Endothelial cell (in vitro differentiated cells): ENCODE measurements at places on chromosomes 5 and 9.

DNA sequence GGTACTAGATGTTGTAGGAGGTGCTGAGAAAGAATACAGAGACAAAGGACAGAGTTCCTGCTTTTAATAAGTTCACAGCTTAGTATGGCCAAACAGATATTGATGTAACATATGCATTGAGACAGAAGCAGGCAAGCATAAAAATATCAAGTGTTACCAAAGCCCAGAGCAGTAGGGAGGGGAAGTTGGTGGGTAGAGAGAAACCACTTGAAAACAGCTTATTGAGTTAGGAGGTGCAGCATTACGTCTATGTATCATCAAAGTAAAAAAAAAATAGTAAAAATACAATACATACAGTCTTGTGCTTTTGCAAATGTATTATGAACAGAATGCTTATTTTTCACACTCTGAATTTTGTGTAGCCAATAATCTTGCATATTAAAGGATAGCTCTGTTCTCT, 441.8 kb upstream of the SGCD start:
- H3K4me1 ChIP-seq: no peaks in the 10 kb centered on the region
- H3K27ac ChIP-seq: no peak overlapping the region
- no peak overlapping the region for H3K4me3 ChIP-seq
- no peaks in the 10 kb centered on the region for H3K27me3 ChIP-seq

- H3K27me3 ChIP-seq: peaks cover 1% of the 10 kb centered on the region
- DNase-seq: no peak
- H3K27ac ChIP-seq: no peak overlapping the region
- H3K4me1 ChIP-seq: no peaks in the 10 kb centered on the region
- H3K4me3 ChIP-seq: no peak overlapping the region
- H3K36me3 ChIP-seq: no peaks in the 10 kb centered on the region
These were observed 371.3 kb downstream of the DMRT2 start for GRCh38 chr9:1421436-1421835.

GRCh38 chr5:135218790-135219568, 180.1 kb downstream of the MACROH2A1 start:
- no peak for DNase-seq
- H3K27ac ChIP-seq: no peak overlapping the region
- peaks cover 3% of the 10 kb centered on the region for H3K36me3 ChIP-seq
- peaks cover 16% of the 10 kb centered on the region for H3K4me1 ChIP-seq
- no peak overlapping the region for H3K4me3 ChIP-seq

GRCh38 chr5:65475895-65476294, 5.8 kb downstream of the ADAMTS6 start:
- H3K36me3 ChIP-seq: no peaks in the 10 kb centered on the region
- H3K27me3 ChIP-seq: no peaks in the 10 kb centered on the region
- H3K27ac ChIP-seq: no peak overlapping the region
- no peaks in the 10 kb centered on the region for H3K4me1 ChIP-seq
- H3K4me3 ChIP-seq: no peak overlapping the region

DNA sequence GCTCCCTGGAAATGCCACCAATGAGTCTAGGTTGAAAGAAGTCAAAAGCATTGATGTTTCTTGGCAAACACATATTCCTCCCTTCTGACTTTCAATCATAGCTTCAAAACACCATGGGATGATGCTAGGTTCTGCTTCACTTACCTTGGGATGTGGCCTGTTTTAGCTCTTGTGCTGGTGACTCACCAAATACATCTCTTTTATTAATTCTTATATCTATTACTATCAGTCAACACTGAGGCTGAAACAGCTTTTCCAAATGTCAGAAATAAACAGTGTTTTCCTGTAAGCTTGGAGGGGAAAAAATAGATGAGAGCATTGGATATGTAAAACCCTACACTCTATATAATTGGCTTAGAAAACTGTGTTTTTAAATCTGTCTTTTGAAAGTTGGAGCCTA, 245.4 kb upstream of the NREP start:
- no peak overlapping the region for H3K4me3 ChIP-seq
- H3K36me3 ChIP-seq: no peaks in the 10 kb centered on the region
- no peak overlapping the region for H3K27ac ChIP-seq
- no peaks in the 10 kb centered on the region for H3K27me3 ChIP-seq
- DNase-seq: no peak

DNA sequence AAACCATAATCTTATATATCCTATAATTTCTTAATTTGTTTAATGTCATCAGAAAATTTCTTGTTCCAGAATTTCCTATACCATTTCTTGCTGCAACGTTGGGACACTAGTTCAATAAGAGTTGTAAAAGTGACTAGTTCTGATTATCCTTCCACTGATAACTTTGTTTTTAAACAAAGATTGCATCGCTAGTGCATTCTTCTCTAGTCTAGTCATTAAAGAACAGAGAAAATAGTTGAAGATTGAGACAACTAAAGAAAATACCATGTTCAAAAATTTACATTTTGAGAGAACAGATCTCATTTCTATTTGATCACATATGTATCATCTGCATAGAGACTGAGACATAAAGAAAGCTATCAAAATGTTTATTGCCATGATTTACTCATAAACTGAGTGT, 1888.2 kb downstream of the EFNA5 start:
- no peaks in the 10 kb centered on the region for H3K27me3 ChIP-seq
- H3K4me3 ChIP-seq: no peak overlapping the region
- no peaks in the 10 kb centered on the region for H3K4me1 ChIP-seq
- H3K27ac ChIP-seq: no peak overlapping the region

GRCh38 chr5:180823346-180823745, 20.7 kb upstream of the MGAT1 start:
- no peak for DNase-seq
- no peak overlapping the region for H3K4me3 ChIP-seq
- H3K36me3 ChIP-seq: peaks cover 3% of the 10 kb centered on the region
- H3K4me1 ChIP-seq: peaks cover 11% of the 10 kb centered on the region

GRCh38 chr5:175001876-175002645, 277.7 kb downstream of the MSX2 start:
- DNase-seq: no peak
- no peaks in the 10 kb centered on the region for H3K36me3 ChIP-seq
- peaks cover 8% of the 10 kb centered on the region for H3K4me1 ChIP-seq
- no peak overlapping the region for H3K27ac ChIP-seq

GRCh38 chr5:161481922-161482321, 64.6 kb downstream of the GABRB2 start:
- no peak overlapping the region for H3K27ac ChIP-seq
- H3K27me3 ChIP-seq: no peaks in the 10 kb centered on the region
- no peak overlapping the region for H3K4me3 ChIP-seq
- DNase-seq: no peak
- no peaks in the 10 kb centered on the region for H3K4me1 ChIP-seq
- H3K36me3 ChIP-seq: no peaks in the 10 kb centered on the region

- peaks cover 8% of the 10 kb centered on the region for H3K4me1 ChIP-seq
- no peak overlapping the region for H3K4me3 ChIP-seq
- H3K27ac ChIP-seq: no peak overlapping the region
These were observed 73.4 kb upstream of the FBXW11 start for GRCh38 chr5:172079876-172080275.

- DNase-seq: no peak
- no peak overlapping the region for H3K4me3 ChIP-seq
- no peaks in the 10 kb centered on the region for H3K36me3 ChIP-seq
- no peak overlapping the region for H3K27ac ChIP-seq
These were observed 106.8 kb downstream of the WNK2 start for GRCh38 chr9:93290495-93291434.

DNA sequence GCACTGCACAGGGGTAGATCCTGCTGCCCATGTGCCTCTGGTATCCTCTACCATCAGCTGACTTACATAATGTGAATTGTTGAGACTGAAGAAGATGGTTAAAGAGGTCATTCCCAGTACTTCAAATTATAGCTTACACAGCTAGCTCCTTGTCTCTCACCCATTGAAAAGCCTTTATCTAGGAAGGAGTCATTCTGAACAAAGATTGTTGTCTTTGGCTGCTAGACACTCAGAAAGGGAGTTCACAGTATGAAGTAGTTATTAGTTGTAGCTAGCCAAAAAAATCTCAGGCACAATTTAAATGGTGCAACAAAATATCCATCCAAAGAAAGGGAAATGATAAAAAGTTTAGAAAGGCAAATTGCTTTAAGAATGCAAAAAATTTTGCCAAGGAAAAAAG, 102.0 kb upstream of the NREP start:
- H3K36me3 ChIP-seq: no peaks in the 10 kb centered on the region
- no peak for DNase-seq
- no peak overlapping the region for H3K27ac ChIP-seq
- no peak overlapping the region for H3K4me3 ChIP-seq
- no peaks in the 10 kb centered on the region for H3K27me3 ChIP-seq

- no peak for DNase-seq
- H3K27me3 ChIP-seq: peaks cover 3% of the 10 kb centered on the region
- H3K4me3 ChIP-seq: no peak overlapping the region
- peaks cover 4% of the 10 kb centered on the region for H3K4me1 ChIP-seq
- peaks cover 9% of the 10 kb centered on the region for H3K36me3 ChIP-seq
These were observed 43.9 kb downstream of the SLC46A2 start for GRCh38 chr9:112846528-112847488.

GRCh38 chr5:169299191-169299662, 1.7 kb downstream of the SLIT3 start:
- H3K36me3 ChIP-seq: no peaks in the 10 kb centered on the region
- no peak for DNase-seq
- peaks cover 13% of the 10 kb centered on the region for H3K4me1 ChIP-seq

- no peaks in the 10 kb centered on the region for H3K27me3 ChIP-seq
- H3K4me1 ChIP-seq: no peaks in the 10 kb centered on the region
- DNase-seq: no peak
These were observed 315.2 kb upstream of the CDH6 start for GRCh38 chr5:30878296-30878695.

- H3K4me1 ChIP-seq: peaks cover 21% of the 10 kb centered on the region
- no peak for DNase-seq
- H3K27me3 ChIP-seq: peaks cover 16% of the 10 kb centered on the region
- peaks cover 4% of the 10 kb centered on the region for H3K36me3 ChIP-seq
These were observed 34.1 kb downstream of the IRF1 start for GRCh38 chr5:132456296-132456986.

GRCh38 chr9:132742821-132743311, 72.6 kb downstream of the GTF3C4 start:
- no peak for DNase-seq
- H3K36me3 ChIP-seq: no peaks in the 10 kb centered on the region
- no peak overlapping the region for H3K27ac ChIP-seq
- H3K27me3 ChIP-seq: peaks cover 10% of the 10 kb centered on the region
- no peak overlapping the region for H3K4me3 ChIP-seq

DNA sequence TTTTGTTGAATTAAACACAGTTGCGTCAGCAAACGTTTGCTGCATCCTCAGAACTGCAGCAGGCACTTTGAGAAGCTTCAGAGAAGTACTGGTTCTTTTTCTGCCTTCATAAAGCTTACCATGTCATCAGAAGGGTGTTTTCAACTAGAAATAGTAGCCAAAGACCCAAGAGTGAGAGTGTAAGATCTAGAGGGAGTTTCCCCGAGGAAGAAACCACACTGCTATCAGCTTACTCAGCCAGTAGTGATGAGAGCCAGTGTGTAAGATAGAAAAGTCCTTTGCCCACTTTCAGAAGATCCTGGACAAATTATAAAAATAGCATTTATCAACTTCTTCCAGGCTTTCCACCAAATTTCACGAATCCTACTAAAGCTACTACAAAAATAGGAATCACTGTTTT, 154.5 kb downstream of the PAPPA start:
- no peaks in the 10 kb centered on the region for H3K27me3 ChIP-seq
- no peak overlapping the region for H3K27ac ChIP-seq
- no peaks in the 10 kb centered on the region for H3K36me3 ChIP-seq
- no peak overlapping the region for H3K4me3 ChIP-seq

- no peak overlapping the region for H3K4me3 ChIP-seq
- no peak overlapping the region for H3K27ac ChIP-seq
- peaks cover 5% of the 10 kb centered on the region for H3K36me3 ChIP-seq
- no peak for DNase-seq
These were observed 4.3 kb upstream of the PITX1 start for GRCh38 chr5:135038205-135038812.

DNA sequence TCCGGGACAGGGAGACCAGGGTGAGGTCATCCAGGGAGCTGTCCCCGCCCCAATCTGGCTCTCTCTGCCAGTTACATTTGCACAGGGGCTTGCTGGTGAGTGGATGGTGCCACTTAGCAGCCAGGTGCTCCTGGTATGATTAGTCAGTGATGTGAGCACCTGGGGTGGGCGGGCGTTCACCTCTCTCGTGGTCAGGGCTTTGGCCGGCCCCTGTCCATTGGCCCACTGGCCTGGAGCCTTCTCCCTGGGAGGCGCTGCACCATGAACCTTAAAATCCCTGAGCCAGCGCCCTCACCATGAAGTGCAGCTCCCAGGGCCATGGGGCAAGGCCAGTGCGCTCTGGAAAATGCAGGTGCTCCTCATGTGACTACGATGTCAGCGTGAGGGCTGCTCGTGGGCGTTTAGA, 2.0 kb downstream of the NKD2 start:
- H3K36me3 ChIP-seq: no peaks in the 10 kb centered on the region
- peaks cover 8% of the 10 kb centered on the region for H3K4me1 ChIP-seq
- H3K27me3 ChIP-seq: peaks cover 21% of the 10 kb centered on the region
- no peak overlapping the region for H3K4me3 ChIP-seq
- no peak for DNase-seq
- H3K27ac ChIP-seq: no peak overlapping the region

DNA sequence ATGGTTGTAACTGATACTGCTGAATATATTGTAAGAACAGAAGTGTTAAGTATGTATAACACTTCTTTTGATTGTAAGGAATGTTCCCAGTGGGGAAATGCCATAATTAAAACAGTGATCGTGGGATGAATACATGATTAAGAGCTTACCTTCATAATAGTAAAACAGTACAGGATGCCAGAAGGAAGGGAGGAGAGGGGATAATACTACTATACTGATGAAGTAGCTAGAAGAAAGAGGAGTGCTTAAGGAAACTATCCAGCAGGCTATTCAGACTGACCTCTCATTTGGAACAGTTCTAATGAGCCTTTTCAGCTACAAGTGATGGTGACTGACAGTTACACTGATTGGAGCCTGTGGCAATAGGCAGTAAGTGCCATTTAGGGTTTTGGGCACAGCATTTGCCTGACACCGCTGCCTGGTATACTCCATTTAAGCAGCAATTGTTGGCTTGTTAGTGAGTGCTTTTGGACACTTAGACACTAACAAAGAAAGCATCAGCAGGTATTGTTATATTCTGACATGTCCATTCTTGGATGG, 33.8 kb upstream of the KDM4C start:
- no peak for DNase-seq
- H3K27ac ChIP-seq: no peak overlapping the region
- peaks cover 7% of the 10 kb centered on the region for H3K4me1 ChIP-seq

DNA sequence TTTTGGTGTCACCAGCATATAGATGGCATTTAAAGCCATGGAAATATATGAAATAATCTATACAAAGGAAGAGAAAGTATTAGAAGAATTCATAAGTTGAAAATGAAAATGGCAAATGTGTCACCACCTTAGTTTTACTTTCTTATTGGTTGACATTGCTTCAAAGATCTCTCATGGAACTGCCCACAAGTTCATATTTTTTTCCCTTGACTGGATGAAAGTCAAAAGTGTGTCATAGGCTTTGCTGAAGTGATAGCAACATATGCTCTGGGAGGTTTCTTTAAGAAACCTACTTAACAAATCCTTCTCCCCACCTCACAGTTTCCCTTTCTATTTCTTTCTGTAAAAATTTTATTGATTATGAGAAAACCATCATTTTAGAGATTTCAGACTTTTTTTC, 127.2 kb downstream of the VPS13A start:
- peaks cover 7% of the 10 kb centered on the region for H3K36me3 ChIP-seq
- H3K4me3 ChIP-seq: no peak overlapping the region
- H3K4me1 ChIP-seq: peaks cover 4% of the 10 kb centered on the region
